ENCODE measurements at places on chromosomes 5 and 9. TPM values are rescaled to one million over a fixed set of nuclear protein-coding genes. Genes with fewer than 3 reads are reported as not detected.

DNA sequence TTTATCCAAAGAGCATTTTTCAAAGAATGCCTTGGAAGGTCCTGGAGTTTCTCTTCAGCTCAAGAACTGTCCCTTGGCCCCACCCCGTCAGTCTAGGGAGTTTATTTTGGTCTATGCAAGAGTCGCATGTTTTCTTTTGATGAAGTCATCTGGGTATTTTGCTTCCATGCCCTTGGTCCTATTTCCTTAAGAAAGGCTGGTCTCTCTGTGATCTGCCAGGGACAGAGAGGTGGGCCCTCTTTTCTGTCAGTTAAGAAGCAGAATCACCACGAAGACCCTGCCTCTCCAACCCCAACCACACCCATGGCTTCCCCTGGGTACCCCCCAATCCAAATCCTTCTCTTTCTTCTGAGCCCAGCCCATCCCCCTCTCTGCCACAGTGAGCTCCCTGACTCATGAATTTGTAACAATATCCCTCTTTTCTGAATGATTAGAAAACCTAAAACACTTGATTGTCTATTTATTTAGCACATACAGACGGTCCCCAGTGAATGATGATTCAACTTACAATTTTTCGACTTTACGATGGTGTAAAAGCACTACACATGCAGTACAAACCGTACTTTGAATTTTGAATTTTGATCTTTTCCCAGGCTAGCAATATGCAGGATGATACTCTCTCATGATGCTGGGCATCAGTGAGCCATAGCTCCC is 163.5 kb upstream of the ADRA1B start:
- no peak for DNase-seq

- DNase-seq, result no peak
These were observed 100.2 kb downstream of the INSYN2B start for GRCh38 chr5:169880012-169880663.

DNA sequence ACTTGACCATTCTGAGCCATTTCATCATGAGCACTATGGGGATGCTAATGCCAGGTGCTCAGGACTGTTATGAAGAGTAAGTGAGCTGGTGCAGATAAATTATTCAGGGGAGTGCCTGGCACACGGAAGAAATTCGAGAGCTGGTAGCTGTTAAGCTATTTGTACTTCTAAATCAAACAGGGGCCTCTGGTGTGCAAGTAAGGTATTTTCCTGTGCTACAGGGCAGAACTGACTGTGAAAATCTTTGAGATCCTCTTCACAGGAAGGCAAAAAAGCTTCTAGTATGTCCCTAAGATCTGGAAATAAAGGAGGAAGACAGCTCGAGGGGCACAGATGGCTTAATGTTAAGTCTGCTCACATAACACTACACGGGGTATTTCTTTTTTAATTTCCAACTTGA is 106.3 kb upstream of the SPOCK1 start:
- no peak for DNase-seq

Gene MLANA
- total RNA-seq, result not detected

DNA sequence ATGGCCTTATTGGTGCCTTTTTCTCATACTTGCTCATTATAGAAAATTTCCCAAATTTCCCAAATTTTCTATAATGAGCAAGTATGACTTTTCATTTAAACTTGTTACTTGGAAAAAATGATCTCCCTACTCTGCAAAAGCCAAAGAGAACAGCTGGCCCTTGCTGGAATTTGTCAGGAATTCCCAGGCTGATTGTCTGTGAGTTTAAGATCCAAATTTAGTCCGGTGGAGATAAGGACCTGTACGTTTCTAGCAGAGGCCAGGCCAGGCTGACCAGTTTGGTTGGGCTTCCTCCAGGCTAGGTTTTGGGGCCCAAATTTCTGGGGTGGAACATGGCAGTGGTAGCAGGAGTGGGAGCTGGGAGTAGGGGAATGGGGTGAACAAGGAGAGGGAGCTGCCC is 51.9 kb downstream of the NEURL1B start:
- DNase-seq, result no peak

Gene TSSK1B
- not detected for total RNA-seq

DNA sequence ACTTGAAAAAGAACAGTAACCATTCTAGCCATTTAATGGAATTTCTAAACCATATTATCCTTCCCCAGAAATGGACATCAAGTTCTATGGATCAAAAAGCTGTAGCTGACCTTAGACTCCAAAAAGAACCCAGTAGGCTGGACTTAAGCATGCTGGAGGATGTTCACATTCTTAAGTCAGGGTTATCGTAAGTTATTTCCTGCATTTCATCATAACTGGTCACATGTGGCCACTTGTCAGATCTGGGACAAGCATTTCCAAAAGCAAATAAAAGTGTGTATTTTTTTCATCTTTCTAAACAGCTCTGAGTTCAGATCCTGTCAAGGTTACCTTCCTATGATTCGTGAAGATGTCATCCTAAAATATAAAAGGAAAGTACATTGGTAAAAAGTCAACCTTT is 274.5 kb upstream of the PTGER4 start:
- DNase-seq, result no peak

GRCh38 chr9:133405508-133406438 is 12.0 kb downstream of the REXO4 start:
- no peak for DNase-seq

Gene MACROH2A1
- 80.0 TPM for total RNA-seq

Gene GABRP
- total RNA-seq, result not detected

DNA sequence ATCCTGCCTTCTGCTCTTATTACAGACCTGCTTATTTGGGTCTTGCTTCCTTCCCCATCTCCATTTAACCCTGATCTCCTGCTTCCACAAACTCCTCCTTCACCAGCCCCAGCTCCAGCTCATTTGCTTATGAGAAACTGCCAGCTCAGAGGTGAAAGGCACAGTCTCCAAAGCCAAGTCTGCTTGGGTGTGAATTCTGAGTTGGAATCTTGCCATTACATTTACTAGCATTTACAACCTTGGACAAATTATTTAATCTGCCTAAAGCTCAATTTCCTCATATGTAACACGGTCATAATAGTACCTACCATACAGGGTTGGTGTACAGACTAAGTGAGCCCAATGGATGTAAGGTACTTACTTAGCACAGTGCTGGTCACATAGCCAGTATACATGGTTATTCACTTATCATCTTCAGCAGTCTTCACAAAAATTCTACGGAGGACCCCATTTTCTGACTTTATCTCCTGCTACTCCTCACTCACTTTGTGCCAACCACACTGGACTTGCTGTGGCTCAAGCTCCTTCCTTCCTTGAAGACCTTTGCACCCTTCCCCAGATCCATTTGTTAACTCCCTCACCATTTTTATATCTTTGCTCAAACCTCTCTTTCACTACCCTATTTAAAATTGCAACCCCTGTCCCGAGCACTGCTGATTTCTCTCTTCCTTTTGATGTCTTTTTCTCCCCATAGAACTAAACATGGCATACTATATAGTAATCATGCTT is 86.2 kb downstream of the DOCK2 start:
- no peak for DNase-seq

Gene RBM27
- 16.8 TPM for total RNA-seq

DNA sequence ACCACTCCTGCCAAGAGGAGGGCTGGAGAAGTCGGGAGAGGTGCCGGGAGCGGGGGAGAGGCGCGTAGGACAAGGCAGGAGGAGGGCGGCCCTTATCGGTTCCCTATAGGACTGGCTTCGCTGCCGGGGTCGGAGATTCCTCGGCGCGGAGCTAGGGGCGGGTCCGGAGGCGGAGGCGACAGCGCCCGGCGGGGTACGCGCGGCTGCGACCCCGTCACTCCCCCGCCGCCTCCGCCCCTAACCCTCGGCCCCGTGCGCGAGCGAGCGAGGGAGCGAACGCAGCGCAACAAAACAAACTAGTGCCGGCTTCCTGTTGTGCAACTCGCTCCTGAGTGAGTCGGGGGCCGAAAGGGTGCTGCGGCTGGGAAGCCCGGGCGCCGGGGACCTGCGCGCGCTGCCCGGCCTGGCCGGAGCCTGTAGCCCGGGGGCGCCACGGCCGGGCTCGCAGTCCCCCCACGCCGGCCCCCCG is 2.0 kb downstream of the GLIS3 start:
- peak; percentile 52 for DNase-seq

DNA sequence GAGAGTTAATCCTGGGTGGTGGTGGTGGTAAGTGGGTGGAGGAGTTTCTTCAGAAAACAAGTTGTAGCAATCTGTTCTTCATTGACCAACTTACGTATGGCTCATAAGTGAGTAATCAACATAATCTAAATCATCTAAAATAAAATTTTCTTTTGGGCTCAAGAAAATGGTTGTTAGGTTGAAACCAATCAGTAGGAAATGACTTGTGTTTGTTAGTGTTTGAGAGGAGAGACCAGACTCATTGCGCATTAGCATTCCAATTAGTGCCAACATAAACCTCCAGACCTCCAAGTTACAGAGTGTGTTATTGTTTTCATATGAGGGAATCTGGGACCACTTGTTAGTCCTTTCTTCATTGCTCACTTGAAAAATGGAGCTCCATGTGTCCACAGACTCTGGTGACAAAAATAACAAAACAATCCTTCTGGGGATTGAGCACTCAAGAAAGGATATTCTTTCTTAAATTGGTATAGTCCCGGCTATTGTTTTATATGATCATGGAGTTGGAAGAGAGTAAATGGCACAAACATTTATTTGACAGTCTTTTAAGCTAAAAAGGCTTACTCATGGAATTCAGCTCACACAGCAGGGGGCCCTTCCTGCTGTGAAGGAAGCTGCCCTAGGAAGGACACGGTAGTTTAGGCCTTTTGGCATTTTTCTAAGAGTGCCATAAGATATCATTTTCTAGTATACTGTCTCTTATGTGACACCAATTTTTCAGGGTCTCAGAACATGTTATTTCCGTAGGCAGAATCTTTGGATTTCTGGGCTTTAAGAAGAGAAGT is 441.1 kb downstream of the EBF1 start:
- DNase-seq, result no peak

DNA sequence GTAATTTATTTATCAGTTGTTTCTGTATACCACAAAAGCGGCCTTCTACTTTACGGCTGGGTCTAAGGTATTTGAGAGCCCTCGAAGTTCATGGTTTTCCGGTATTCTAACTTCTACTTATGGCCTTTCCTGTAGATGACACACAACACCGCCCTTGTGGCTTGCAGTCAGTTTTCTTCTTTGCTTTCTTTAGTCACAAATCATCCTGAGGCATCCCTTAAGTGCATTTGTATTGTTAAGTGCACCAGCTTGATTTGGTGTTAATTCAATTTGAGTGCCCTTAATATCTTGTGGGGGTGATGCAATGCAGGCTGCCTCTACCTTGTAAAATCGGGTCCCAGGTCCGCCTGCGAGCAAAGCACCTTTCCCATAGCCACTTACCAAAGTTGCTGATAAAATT is 511.9 kb downstream of the CCDC171 start:
- no peak for DNase-seq

Gene LVRN
- total RNA-seq, result 0.15 TPM

GRCh38 chr5:148372166-148372725 is 11.5 kb upstream of the FBXO38 start:
- DNase-seq, result no peak

Gene CDX1
- total RNA-seq, result not detected

DNA sequence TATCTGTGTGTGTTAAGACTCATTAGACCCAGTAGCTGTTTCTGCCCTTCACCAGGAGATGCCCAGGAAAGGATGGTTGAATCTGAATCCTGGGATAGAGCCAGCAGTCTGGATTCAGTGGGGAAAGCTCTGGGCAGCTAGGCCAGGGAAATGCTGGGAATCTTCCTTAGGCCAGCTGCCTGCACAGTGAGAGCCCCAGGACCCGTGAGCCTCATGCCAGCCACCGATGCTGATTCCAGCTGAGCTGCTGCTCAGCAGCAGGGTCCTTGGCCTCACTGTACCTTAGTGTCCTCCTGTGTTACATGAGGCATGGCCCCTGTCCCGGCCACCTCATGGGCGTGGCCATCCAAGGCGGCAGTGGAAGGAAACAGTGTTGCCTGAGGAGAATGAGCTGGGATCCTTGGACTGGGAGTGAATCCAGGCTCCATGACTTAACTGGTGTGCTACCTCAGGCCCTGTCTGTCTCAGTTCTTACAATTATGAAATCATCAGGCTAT is 87.1 kb downstream of the AMBP start:
- DNase-seq, result no peak

DNA sequence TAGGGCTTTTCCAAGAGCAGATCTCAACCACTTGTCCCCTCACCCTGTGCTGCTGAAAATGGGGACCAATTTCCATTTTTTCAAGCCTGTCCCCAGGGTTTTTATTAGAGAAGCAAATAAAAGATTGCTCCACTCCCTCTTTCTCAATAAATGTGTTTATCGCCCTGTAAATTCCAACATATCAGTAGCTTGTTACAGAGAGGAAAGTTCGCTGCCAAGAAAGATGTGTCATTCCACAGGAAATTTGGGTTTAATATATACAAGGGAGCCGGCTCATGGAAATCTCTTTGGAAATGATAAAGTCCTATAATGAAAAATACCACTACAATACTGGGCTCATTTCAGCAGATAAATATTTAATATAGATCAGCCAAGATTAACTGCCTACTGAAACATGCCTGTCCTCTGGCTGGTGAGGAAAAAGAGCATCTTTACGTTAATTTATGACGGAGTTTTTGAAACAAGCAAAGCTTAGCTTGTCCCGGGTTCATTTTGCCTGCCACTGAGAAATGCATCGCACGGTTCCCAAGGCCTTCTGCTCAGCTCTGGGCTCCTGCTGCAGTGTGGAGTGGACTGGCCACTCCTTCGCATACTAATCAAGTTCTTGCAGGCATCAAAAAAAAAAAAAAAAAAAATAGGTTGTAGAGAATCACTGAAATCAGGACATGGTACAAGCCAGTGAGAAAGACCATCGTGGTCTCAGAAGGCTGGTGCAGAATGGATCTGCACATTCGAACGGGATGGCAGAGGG is 84.5 kb downstream of the BRINP1 start:
- DNase-seq, result no peak

Measured in heart right ventricle (tissue), 16 donors.